ENCODE measurements at places on chromosomes 2 and 18.

DNA sequence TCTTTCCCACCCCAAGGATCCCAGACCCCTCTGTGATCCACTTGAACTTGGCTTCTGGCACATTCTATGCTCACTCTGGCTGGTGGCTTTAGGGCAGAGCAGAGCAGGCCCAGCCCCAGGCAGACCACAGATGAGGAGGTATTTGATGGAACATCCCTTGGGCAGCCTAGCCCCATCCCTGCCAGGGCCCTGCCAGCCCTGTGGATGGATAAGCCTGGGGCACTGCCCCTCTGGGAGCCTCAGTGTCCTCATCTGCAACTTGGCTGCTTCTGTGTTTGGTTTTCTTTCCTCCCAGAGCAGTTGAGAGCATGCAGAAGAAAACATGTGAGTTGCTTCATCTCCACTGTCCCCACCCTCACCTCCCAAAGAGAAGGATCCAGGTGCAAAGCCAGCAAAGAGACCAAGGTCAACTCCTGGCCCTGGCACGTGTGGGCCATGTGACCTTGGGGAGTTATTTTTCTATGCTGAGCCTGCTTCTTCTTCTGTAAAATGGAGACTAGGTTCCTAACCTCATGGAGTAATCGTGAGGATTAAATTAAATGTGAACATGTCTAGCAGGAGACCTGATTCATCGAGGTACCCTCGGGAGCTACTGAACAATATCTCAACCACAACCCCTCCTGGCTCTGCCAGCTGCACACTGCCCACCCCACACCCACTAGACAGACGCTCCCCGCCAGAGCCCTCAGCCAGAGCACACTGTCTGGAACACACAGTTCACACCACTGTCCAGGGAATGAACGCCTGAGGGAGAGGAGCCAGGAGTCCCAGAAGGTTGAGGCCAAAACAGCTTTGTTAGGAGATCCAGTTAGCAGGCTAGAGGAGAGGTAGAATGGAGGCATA lies 14.6 kb upstream of the TNS1 start:
- no peak for DNase-seq

GRCh38 chr2:120044336-120044735 lies 31.5 kb downstream of the EPB41L5 start:
- DNase-seq, result no peak

- DNase-seq, result no peak
These were observed 119.1 kb downstream of the LYPD1 start for GRCh38 chr2:132550946-132551345.

DNA sequence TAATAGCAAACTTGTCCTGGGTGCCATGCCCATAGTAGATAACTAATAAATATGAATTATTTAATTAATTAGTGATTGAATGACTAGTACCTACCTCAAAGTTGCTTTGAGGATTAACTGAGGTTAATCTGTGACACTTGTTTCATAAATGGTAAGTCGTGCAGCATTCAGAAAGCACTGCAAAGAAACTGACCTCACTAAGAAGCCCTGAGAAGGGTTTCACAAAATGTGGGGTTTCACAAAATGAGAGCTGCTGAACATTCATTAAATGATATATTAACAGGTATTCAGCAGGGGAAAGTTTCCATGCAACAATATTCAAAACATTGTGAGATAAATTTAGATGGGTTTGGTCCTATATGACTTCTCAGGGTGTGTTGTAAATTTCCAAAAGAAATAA lies 236.2 kb downstream of the OSR1 start:
- DNase-seq, result no peak

DNA sequence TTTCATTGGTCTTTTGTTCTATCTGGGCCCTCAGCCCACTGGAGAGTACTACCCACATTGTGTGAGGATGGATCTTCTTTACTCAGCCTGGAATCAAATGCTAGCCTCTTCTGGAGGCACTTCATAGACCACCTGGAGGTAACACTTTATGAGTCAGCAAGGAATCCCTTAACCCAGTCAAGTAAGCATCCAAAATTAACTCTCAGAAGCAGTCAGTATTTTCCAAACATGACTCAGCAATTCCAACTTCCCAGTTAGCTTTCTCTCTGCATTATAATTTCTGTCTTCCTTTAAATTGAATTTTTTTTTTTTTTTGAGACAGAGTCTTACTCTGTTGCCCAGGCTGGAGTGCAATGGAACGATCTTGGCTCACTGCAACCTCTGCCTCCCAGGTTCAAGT lies 142.7 kb downstream of the ACKR3 start:
- no peak for DNase-seq

DNA sequence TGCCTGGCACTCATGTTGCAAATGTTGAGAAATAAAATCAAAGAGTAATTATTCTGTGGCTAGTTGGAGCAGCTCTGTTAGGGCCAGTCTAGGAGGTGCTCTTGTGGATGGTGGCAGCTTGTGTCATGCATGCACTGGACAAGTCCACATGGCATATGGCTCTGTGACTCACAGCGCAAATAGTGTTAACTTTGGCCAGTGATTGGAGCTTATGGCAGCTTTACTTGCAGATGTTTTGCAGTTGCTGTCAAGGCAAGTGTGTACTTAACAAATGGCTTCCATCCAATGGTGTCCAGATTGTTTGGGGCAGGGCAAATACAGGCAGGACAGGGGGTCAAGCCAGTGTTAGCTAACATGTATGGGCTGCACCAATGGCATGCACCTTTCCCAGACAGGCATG lies 26.1 kb upstream of the TMX3 start:
- no peak for DNase-seq

DNA sequence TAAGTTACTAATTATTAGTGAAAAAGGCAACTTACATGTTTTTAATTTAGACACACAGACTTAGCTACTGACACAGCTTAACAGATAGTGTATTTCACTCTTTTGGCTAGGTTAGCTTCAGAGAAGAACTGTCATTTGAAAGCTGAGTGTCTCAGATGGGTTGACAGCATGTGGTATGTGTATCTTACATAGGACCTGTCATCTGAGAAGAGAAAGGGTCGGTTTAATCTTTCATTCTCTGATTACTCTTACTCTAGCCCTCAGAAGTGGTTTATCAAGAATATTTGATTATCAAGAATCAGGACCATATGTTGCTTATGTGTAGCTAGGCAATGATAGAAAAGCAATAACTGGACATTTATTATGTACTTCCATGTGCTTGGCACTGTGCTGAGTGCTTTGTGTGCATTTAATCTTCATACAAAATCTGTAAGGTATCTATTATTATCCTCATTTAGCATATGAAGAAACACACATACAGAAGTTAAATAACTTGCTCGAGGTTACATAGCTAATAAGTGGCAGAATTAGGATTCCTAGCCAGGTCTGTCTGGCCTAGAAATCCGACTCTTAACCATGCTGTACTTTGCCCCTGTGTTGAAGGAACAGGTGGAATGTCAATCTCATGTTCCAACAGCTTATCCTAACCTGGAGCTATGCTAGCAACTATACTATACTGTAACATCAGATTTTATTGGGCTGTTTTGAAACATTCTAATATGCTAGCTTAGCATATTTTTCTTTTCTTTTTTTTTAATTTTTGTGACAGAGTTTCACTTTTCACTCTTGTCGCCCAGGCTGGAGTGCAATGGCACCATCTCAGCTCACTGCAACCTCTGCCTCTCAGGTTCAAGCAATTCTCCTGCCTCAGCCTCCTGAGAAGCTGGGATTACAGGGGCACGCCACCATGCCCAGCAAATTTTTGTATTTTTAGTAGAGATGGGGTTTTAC lies 28.4 kb downstream of the CFLAR start:
- no peak for DNase-seq

DNA sequence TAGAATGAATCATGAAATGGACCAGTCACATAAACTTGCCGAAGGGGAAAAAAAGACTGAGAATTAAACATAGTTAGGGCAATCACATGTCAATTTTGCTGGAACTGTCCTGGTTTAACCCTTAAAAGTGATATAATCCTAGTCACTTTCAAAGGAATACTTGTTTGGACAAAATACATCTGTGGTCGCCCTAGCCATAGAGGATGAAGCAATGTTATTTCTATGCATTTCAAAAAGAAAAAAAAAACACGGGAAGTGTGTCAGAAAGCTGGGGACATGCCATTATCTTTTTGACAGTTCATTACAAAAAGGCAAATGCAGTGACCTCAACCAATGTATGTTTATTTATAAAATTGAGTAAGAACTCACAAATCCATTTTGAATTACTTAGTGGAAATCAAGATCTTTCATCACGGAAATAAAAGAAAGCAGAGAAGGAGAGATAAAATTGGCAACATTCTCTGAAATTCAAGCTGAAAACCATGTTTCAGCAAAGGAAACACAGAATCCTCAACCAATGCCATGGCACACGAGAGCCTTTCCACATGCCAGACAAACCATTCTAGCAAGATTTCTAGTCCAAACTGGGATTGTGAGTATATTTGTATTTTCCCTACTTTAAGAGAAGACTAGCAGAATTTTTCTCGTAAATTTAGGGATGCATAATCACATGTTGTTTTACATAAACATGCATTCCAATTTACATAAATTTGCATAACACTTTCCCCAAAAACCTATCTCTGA lies 854.3 kb upstream of the ACVR2A start:
- no peak for DNase-seq

DNA sequence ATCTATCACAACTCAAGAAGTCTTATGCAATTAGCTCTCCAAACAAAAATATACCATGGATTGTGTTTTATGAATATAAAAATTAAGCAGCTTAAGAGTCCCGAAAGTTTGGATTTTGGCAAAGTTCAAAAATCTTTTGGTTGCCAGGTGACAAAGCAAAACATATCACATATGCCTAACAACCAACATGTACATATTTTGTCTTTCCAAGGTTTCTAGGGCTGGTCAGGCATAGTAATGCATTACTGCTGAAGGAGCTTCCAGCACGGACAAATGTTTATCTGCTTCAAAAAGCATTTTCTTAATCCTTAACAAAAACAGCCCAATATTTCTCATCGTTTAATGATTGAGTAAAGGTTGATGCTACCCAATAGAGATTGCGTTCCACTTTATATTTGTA lies 1327.1 kb upstream of the ZEB2 start:
- DNase-seq, result no peak

DNA sequence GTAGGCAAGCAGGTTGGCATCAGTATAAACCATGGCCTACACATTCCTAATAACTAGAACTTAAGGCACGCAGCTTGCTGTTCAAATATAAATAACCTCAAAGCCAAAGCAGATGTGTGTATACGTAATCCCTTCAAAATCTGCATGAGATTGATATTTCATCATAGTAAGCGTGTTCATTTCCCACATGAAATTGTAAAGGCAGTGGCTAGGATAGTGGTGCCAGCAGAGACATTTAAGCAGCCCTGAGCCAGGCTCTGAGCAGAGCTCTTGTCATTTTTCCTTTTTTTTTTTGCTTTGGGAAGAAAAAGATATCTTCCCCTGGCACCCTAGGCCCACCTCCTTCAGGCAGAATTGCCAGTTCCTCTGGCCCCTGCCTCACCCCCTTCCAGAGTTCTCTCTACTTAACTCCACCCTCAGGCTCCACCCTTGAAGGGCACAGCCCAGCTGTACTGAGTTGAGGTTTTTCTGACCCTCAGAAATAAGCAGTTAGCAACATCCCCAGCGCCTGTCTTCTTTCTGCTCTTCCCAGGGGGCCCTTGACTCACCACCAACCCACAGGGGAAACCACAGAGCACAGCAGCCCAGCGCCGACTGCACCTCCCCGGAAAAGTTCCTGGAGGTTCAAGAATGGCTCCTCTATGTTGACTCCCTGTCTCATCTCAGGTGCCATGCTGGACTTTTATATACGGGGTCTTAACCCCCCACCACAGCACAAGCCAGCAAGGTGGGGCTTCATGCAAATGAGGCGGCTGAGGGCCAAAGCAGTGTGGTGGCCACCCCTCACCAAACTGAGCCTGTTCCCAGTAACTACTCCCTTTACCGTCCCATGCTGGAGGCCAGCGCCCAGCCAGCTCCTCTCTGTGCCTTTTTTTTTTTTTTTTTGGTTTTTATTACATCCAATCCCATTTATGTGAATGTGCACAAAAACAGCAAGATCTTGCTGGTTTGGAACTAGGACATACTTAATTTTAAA lies 84.7 kb downstream of the EHD3 start:
- no peak for DNase-seq

GRCh38 chr2:101863534-101863933 lies 128.2 kb upstream of the IL1R2 start:
- DNase-seq, result no peak

DNA sequence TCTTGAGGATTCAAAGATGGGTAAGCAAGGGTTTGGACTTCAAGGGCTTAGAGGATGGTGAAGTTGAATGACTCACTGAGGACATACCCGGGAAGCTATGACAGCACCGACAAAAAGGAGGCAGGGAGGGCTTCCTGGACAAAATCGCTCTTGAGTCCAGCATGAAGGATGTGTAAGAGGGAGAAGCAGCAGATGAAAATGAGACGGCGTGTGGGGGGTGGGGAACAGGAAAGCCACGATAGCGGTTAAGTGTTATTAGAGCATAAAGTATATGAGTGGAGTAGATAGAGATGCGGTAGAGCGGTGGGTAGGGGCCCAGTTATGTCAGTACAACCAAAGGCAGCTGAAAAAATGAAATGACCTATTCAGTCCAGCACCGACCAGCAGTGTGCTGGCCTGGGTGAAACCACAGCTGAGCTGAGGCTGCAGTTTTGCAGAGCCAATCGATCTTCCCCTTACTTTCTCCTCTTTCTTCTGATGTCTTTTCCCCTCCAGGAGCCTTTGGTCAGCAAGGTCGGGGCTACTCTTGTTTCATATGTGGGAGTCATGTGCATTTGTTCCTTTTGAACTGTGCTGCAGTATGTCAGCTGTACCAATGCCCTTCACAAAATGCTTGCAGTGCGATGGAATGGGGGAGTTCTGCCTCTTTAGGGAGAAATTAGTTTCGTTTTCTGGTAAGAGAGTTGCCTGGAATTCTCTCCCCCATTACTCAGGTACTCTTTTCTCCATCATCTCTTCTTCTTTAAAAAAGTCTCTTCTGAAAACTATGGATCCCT lies 2.0 kb upstream of the THUMPD2 start:
- DNase-seq, result no peak

DNA sequence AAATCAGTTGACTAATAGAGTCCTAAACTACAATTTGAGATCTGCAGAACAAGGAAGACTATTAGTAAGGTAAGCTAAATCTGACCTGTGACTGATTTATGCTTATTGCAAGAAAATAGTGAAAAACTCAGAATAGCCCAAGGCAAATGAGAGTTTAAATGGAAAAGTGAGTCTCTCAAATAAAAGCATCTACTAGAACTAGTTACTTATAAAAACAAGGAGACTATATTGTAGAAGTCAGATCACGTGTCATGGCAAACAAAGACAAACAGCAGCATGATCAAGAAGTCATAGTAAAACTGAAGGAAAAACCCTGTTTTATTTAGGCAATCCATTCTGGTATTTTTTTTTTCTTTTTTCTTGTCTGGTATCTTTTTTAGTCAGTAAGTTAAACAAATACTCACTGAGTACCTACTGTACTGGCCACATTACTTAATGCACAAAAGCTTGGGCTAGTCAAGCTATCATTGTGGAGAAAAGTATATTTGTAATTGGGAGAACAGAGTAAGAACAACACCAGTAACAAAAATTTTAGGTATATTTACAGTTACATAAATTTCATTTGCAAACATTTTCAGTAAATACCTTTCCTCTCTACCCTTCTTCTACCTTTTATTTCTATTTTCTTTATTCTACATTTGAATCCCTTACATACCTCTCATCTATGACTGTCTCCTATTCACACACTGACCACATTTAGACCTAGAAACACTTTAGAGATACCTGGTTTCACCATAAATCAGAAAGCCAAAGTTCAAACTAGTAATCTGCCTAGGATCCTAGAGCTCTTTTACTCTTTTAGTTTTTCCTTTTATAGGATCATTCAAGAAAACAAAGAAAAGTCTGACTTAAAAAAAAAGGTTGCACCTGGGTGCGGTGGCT lies 23.7 kb downstream of the CCDC88A start:
- DNase-seq, result no peak

- DNase-seq, result no peak
These were observed 196.7 kb downstream of the ALPK2 start for GRCh38 chr18:58432050-58432727.

All from ecto neural progenitor cell (in vitro differentiated cells).